ENCODE measurements at places on chromosomes 11 and 22.

GRCh38 chr11:79570104-79570503 lies 129.3 kb upstream of the TENM4 start:
- DNase-seq: no peak

- DNase-seq: peak; percentile 70
Measured at GRCh38 chr11:121762820-121763219, 310.1 kb upstream of the SORL1-AS1 start.

- no peak for DNase-seq
Measured at GRCh38 chr11:26027887-26028286, 304.0 kb upstream of the ANO3 start.

DNA sequence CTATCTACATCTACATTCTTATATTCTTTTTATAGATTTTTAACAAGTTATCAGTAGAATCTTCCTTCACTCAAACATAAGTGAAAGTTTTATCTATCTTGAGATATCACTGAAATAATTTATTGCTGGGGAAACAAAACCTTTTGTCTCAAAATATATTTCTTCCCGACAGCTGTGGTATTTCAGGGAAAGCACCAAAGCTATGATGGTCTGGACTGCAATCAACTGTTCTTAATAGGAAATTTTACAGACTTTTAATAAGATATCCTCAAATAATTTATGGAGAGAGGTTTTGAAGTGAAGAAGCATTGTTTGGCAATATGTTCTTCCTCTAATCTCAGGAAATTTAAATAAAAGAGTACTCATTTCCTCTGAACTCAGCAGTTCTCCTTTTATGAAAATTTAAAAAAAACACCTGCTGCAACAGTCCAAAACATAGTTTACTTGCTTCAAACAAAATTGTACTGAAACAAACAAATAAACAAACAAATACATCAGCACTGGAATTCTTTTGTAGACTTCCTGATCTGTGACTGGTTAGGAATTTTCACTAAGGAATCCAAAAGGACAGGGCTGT lies 33.9 kb upstream of the EIF3M start:
- no peak for DNase-seq

- DNase-seq: no peak
Measured at GRCh38 chr22:31093086-31093850, 12.2 kb downstream of the SMTN start.

DNA sequence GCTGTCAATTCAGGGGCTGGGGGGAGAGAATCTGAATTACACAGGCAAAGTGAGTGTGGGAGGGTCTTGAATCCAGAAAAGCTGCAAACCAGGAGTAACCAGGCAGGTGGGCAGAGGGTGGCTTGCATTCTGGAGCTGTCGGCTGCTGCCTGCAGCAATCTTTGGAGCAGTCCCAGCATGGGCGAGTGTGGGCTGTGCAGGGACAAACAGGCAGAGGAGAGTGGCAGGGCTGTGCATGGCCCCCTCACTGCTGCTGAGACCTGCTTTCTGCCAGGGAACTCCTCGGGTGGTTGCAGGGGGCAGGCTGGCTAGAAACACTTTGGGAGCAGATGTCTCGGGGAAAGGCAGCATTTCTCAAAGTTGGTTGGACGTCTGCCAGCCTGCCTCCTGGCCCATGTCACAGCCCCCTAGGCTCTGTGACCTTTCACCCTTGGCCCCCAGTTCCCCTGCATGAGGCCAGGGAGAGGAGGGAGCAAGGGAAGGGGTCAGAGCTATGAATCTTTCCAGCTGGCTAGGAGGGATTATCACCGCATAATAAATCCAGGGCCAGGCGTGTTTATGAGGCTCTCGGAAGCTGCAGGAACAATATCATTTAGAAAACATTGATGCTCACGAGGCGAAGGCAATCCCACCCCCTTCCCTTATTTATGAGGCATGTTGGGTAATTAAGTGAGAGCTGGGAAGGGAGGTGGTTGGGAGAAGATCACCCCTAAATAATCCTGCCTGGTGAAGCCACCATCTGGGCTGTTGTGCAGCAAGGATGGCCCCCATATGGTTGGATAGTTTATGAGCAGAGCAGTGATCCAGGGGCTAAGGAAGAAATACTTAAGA lies 212.3 kb upstream of the NCAM1 start:
- DNase-seq: no peak

DNA sequence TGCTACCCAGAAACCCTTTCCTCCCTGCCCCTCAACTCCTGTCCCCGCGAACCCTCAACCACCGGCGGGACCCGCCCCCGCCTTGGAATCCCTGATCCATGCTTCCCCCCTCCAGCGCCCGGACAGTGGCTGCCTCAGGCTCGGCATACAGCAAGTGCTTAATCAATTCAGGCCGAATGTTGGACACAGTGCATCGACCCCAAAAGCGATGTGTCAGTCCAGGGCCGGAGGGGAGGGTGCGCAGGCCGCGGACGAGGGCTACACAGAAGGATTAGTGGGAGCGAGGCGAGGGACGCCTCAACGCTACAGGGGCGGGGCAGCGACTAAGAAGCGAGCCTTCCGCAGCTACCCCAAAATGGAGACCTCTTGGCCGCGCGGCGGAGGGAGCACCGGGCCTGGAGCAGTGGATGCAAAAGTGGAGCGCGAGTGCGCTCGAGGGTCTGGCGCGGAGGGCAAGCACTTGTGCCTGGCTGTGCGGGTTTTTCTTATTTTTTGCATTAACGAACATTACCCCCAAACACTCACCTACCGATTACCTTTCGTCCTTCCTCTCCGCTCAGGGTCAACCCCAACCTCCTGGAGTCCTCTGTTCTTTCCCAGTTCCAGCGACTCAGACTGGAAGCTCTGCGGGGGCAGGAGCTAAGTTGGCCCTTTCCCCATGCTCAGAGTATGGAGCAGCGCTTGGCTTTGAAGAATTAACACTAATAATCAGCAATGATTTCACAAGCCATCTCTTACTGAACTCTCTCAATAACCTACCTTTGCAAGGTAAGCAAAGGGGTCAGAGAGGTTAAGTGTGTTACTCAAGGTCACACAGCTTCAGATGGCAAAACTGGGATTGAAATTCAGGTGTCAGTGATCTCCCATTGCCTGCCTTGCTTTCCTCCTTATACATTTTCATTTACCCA lies 30.0 kb upstream of the WNT11 start:
- peak; percentile 80 for DNase-seq

- DNase-seq: no peak
Measured at GRCh38 chr11:30921811-30922210, 335.7 kb upstream of the MPPED2 start.

DNA sequence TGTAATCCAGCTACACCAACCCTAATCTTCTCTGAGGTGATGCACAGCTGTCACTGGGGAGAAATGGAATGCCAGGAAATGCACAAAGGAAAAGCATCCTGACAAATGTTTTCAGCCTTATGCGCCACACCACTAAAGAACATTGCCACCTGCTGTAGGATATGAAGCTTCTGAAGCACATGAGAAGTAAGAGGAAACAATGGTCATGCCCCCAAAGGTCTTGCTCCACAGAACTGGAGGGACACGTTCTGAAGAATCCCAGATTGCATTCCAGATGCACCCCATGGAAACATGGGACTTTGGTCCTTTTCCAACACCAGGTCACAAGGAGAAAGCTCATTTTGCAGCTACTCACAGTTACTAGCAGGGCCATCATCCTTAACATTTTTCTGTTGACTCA lies 48.7 kb upstream of the ZBED5 start:
- DNase-seq: peak; percentile 60

DNA sequence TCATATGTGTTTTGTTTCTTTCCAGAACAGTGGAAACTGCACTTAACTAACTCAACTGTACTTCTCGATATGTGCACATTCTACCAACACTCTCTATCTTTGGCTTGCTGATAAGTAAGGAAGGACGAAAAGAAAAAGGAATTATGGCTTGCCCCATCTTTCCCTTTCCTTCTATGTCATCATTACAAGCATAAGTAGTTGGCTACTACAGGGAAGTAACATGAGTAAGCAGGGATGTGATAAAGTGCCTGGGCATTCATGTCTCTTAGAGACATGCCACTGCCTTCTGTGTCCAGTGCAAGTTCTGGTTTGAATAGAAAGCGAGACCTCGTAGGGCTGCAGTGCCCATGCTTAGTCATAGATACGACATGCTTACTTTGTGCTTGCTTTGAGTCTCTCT lies 342.5 kb downstream of the ETS1 start:
- DNase-seq: peak; percentile 50

DNA sequence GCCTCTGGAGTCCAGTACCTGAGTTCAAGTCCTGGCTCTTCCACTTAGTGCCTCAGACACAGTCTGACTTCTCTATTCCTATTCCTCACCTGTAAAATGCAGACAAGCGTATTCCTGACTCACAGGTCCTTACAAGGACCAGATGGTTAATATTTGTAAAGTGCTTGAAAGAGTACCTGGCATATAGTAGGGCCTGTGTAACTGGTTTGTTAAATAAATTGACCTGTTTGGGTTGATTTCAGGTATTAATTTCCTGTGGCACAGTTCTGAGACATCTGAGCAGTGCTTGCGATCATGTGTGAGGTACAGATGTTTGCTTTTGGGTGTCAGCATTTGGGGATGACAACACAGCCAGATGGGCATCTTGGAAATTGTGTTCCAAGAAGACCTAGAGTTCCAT lies 127.5 kb downstream of the APIP start:
- DNase-seq: no peak

DNA sequence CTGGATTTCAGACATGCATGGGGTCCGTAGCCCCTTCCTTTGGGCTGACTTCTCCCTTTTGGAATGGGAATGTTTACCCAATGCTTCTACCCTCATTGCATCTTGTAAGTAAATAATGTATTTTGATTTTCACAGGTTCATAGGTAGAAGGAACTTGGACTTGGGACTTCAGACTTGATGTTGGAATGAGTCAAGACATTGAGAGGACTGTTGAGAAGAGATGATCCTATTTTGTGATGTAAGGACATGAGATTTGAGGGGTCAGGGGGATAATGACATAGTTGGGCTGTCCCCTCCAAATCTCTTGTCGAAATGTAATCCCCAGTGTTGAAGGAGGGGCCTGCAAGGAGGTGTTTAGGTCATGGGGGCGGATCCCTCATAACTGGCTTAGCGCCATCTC lies 933 bp upstream of the KRTAP5-10 start:
- no peak for DNase-seq

- no peak for DNase-seq
Measured at GRCh38 chr11:78080818-78081495, 1.3 kb upstream of the NDUFC2 start.

- DNase-seq: peak; percentile 88
Measured at GRCh38 chr11:60924110-60924905, at the start of gene TMEM132A. TMEM132A (plus strand) TSS chr11:60924460; CDS start chr11:60924634, 174 bp downstream.

DNA sequence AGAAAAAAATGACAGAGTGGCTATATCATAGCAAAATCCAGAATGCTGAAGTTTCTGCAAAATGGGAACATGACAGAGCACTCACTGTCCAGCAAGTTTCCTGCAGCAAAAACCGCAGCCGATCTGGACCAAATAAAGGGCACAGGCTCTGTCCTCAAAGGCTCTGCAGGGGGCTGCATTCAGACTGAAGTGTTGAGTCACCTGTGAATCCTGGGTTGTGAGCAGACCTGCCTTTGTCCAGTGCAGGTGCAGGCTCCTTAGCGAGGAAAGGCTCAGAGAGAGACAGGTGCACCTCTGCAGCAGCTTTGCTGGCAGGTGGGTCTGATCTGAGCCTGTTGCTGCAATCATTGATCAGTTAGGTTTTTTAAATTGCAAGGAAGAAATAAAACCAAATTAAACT lies 29.3 kb upstream of the NFAM1 start:
- no peak for DNase-seq

DNA sequence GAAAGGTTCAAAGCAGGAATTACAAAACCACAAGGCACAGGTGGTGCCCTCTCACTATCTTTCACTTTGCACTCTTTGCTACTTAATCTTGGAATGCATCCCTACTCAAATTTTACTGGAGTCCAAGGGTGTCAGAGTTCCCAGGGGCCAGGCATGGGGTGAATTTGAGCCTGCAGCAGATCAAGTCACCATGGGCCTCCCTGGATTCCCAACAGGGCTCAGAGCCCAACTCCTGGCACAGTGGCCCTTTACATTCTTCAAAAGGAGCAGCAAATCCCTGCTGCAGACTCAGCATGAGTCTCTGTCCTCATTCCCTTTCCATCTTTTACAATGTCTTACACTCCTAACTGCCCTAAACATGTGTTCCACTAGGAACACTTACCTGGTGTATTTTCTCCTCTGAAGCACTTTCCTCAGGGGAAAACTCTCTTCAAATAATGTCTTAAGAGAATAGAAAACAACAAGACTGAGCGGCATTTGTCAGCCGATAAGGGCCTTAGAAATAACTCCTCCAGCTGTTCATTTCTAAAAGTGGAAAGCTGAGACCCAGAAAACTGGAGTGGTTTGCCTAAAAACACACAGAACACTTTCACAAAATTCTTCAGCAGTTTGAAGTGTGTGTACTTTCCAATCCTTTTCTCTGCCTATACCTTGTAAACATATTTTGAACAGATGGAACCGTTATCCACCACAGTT lies 596.0 kb downstream of the INSC start:
- no peak for DNase-seq

DNA sequence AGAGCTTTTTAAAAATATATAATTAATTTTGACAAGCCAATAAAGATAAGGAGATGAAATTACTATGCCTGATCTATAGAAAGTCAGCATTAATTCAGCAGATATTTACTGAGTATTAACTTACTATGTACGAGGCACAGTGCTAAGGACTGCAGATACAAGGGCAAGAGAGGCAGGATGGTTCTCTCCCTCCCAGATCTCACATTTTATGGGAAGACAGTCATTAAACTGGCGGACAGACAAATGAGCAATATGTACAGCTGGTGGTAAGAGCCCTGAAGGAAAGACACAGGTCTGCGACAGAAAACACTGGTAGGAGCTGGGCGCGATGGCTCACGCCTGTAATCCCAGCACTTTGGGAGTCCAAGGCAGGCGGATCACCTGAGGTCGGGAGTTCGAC lies 36.8 kb downstream of the MCHR1 start:
- DNase-seq: no peak

- DNase-seq: no peak
Measured at GRCh38 chr11:55503449-55503848, 50.8 kb upstream of the OR4C15 start.

- DNase-seq: no peak
Measured at GRCh38 chr22:20244691-20245576, 23.2 kb downstream of the RTN4R start.

- DNase-seq: no peak
Measured at GRCh38 chr11:43998308-43998707, 49.5 kb upstream of the ACCSL start.

- peak; percentile 72 for DNase-seq
Measured at GRCh38 chr22:29096736-29097669, 24.2 kb downstream of the KREMEN1 start.
